Mesothelial cell of epicardium (in vitro differentiated cells): ENCODE measurements at places on chromosomes 5 and 9. TPM values are rescaled to one million over a fixed set of nuclear protein-coding genes. Genes with fewer than 3 reads are reported as not detected.

TAS2R1 gene
- not detected in 3 replicates for total RNA-seq

DNA sequence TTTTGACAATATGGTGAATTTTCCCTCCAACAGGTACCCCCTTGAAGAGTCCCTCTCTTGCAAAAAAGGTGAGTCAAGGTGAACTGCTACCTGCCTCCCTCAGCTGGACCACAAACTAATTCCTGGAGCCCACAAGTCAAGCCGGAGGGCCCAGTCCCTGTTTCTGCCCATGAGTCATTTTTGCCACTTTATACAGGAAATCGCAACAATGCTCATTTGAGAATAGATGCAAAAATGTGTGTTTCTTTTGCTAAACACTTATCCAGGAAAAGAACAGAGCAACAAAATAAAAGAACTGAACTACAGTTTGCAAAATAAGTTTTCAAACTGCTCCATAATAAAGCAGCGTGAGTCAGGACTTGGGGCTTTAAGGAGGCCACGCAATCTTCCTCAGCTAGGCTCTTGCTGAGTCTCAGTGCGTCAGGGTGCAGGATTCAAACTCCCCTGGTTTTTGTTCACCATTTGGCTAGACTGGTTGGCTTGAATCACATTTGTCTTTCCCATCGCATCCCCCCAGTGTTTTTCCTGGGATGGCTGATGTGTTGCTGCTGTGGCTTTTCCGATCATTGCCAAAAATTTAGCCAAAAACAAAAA, 102.7 kb downstream of the GOLPH3 start:
- DNase-seq = no peak

GRCh38 chr9:111983484-111983908, 86.9 kb downstream of the UGCG start:
- no peak for DNase-seq

DNA sequence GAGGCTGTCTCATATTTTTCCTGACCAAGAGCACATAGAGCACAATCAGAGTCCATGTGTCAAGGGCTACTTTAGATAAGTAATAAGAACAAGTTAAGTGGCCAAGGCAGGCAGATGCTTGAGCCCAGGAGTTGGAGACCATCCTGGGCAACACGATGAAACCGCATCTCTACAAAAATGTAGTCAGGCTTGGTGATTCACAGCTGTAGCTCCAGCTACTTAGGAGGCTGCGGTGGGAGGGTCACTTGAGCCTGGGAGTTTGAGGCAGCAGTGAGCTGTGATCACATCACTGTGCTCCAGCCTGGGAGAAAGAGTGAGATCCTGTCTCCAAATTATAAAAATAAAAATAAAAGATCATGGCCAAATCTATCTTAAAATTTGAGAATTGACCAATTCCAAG, 767.9 kb upstream of the CTNND2 start:
- DNase-seq = no peak

- DNase-seq = no peak
These were observed 27.5 kb downstream of the KCNT1 start for GRCh38 chr9:135729480-135729879.

GRCh38 chr9:27085456-27085855, 23.6 kb upstream of the TEK start:
- DNase-seq = no peak

- DNase-seq = no peak
These were observed 20.7 kb downstream of the NLN start for GRCh38 chr5:65742565-65743231.

DNA sequence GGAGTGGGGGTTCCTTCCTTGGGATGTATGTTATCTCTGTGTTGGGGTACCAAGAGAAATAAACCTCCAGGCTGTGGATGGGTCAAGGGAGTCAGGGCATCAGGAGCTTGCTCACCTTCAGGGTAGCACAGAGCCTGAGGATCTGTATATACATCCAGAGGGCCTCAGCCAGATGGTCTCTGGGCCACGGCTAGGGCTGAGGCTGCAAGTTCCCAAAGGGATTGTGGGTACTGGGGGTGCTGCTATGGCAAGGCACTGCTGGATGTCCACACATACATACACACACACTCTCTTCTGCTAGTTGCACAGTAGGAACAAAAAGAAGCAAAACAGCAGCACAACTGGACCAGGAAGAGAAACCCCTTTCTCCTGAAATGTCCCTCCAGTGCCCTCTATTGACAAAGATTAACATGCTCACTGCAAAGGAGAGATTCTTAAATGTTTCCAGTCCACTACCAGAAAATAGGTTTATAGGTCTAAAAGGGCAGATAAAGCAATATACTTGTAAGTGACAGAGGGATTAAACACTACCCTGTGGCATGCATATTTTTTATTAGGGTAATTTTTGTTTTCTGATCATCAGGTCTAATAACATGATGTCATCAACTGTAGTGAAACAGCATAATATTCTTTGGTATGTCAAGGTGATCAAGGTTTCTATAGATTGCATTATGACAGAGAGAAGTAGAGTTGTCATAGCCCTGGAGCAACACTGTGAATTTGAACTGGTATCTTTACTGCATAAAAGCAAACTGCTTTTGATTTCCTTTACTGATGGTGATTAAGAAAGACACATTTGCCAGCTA, 56.3 kb upstream of the KCNN2 start:
- no peak for DNase-seq

GRCh38 chr9:37619806-37620205, 27.4 kb upstream of the TOMM5 start:
- DNase-seq = no peak
